ENCODE measurements at places on chromosomes 16 and 17.
A peak's percentile ranks its signal among the peaks of the same experiment; 100 is the strongest.

DNA sequence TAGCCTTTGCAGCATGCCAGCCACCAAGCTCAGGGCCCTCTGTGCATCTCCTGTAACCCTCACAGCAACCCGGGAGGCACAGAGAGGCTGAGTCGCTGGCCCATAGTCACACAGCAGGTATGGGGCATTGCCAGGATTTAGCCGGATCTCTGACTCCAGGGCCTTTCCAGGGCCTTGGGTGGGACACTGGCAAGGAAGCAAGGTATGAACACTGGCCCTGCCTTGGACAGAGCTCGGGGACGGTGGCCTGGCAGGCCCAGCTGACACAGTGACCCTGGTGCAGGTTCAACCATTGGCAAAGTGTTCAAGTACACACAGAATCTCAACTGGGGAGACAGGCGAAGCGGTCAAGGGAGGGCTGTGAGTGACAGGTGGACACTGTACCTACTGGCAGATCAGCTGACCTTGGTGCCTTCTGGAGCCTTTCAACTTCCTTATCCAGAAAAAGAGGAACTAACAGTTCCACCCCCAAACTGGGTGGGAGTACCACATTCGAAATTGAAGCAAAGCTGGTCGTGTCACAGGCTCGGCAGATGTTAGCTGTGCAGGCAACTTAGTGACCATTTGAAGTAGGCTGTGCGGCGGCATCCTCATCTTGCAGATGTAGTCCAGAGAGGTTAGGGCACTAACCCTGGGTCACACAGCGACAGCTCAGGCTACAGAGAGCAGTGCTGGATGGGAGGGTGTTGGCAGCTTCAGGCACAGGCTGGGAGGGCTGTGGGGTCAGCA, 287.4 kb downstream of the SEC14L1 start:
- DNase-seq: no peak

DNA sequence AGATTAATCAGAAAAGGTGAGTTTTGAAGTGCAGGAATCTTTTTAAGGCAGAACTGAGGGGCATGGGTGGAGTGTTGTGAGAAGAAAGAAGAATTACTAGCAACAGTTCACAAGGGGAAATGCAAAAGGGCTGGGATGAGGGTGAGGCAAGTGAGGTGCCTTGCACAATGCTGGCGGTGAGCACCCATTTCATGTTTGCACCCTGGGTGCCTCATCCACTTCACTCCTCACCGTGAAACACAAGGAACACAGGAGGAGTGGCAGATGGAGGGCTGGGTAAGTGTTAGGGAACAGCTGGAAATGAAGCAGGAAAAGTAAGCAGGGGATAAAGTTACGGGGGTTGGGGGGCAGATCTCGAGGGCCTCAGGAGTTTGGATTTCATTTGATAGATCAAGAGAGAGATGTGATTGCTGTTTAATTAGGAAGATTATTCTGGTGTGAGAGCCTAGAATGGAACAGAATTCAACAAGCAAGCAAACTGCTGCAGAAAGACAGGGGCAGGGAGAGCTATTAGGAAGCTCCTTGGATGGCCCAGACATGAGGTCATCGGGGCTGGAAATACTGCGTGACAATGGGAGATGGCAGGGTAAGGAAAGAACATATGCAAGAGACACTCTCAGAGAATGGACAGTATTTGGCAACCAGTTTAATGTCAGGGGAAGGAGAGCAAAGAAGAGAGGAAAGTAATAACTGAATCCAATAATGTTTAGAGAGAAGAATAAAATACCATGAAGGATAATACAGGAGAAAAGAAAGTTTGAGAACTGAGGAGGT, 8.3 kb upstream of the HEATR6 start:
- DNase-seq: no peak

DNA sequence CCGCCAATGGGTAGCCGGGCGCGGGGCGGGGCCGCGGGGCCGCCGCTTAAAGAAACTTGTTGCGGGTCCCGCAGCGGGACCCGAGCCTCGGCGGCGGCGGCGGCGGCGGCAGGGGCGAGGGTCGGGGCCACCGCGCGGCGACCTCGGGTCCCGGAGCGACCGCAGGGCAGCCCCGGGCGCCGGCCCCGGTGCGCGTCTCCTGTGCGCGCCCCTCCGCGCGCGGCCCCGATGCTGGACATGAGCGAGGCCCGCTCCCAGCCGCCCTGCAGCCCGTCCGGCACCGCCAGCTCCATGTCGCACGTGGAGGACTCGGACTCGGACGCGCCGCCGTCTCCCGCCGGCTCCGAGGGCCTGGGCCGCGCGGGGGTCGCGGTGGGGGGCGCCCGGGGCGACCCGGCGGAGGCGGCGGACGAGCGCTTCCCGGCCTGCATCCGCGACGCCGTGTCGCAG, at the start of gene SOX8:
SOX8 (plus strand) TSS at position 76 of the 450 bp plus-strand sequence; CDS start at position 229, 153 bp downstream.
- peak; percentile 61 for DNase-seq

DNA sequence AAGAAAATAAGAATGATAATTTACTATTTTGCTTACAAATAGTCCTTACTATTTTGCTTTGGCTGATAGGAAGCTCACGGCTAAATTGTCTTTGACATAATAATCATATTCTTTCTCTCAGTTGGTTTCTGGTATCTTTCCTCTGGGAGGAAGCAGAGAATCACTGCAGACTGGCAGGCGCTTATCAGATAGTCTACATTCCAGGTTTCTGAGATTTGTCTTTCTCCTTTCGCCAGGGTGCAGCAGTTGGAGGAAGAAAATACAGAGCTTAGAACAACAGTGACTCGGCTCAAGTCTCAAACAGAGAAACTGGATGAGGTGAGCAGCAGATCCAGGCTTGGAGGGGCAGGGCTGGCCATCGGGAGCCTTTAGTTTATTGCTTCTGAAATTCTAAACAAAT, 136.1 kb downstream of the RAB11FIP4 start:
- DNase-seq: no peak

GRCh38 chr17:74147056-74147835, 56.2 kb upstream of the RPL38 start:
- no peak for DNase-seq

GRCh38 chr16:51048544-51048943, 102.5 kb downstream of the SALL1 start:
- DNase-seq: no peak

DNA sequence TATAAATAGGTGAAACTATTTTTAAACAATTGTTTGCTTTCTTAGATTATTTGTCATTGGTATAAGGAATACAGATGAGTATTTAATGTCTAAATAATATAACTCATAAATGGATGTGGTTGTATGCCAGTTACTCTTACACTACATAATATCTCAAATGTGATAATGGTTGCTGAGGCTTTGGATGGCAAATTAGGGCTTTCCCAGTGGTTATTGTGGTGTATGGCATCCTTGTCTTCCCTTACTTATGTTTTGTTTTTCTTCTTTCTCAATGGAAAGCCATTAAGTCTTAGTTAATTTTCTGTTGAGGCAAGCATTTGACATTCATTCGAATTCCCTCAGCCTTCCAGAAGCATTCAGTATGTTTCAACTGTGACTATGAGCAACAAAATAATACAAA, 10.5 kb downstream of the OMG start:
- DNase-seq: no peak

DNA sequence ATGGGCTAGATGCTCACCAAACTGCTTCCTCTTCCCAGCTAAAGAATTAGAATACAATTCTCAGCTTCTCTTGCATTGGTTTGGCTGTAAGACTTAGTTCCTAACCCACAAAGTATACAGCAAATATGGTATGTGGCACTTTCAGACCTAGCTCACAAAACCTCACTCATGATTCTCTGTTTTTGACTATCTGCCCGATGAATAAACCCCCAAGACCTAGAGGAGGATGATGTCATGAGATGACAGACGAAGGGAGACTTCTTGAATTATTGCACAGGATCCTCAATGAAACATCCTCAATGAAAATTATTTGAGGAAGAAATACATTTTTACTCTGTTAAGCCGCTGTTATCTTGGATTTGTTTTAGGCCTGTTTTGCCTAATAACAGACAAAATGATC, 14.3 kb downstream of the CNOT1 start:
- DNase-seq: no peak

Data from germinal center (tissue), 1 donor.